Activated T-helper 2 cell treated with anti-CD3 and anti-CD28 coated beads, Interferon-gamma antibody, Interleukin-2, Interleukin-4, amounts not matched to agents 10 μg/mL and 5 μg/mL and 100 μg/mL, durations not matched to agents 14 hours and 24 hours and 36 hours (primary cell): ENCODE measurements at places on chromosomes 3 and 15.

DNA sequence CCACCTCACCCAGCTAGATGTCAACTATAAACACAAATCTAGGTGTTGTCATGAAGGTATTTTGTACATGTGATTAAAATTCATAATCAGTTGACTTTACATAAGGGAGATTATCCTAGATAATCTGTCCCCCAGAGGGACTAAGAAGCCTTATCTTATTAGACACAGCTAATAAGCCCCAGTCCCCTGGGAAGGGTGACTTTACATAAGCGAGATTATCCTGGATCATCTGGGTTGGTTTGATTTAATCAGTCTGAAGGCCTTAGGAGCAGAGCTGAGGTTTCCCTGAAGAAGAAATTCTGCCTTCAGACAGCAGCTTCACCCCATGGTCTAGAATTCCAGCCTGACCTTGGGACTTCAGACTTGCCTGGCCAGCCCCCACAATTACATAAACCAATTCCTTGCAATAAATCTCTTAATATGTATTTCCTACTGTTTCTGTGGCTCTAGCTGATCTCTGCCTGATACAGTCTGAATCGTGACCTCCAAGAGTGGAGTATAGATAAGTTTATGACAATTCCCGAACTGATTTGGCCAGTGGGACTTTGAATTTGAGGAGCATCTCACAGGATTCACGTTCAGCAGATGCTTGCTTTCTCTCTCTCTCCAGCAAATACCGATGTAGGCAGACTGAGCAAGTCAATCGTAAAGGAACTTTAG is 66.5 kb downstream of the MRPL46 start:
- DNase-seq, result no peak

- DNase-seq, result no peak
These were observed 21.0 kb downstream of the RARB start for GRCh38 chr3:25448750-25449692.

- DNase-seq, result no peak
These were observed 412.7 kb downstream of the CNTN4 start for GRCh38 chr3:2511356-2511755.

GRCh38 chr3:179265875-179266274 is 15.0 kb upstream of the KCNMB3 start:
- DNase-seq, result no peak

DNA sequence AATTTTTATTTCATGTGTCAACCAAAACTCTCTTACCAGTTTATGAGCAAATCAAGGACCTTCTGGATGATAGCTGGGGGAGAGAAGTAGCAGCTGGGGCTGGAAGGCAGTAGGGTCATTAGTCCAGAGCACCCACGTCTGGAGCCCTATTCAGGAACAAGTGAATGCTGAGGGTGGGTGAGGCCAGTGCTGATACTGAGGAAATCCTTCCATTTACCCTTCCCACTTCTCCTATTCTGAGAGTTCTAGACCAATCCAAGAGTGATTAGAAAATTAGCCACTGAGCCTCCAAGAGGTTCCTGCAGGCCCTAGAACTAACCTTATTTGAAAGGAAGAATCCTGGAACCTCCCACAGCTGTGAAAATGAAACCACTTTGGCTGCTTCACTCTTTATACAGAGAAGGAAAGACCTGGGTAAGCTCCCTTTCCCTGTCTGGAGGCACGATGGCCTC is 46.2 kb upstream of the VILL start:
- DNase-seq, result no peak

DNA sequence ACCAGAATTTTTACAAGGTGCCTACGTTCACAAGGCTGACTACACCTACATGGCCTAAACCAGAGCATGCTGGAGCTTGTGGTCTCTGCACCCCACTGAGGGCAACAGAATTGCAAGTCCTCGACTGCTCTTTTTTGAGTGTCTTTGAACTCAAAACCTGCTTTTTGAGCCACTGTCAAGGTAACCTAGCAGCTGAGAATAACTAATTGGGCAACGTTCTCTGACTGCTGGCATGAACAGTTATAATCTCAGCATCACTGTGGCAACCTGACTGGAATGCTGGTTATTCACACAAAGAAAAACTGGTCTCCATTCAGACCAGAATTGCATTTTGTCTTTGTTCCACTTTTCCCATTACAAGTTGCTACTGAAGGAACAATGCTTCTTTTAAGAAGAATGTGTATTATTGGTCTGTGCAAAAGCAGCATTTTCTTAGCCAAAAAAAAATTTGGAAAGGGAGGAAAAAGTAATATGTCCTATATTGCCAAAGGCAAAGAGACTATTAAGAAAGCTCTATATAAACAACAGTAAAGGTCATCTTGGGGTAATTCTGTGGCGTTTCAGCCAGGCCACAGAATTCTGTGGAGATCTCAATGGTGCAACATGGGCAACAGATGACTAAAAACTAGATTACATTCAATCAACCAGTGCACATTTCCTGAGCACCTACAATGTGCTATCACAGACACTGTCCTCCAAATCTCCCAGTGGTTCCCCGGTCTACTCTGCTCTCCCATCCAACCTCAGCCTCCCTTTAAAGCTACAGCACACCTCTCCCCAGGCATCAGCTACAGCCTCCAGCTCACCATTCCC is 76.8 kb downstream of the TNIK start:
- DNase-seq, result no peak

DNA sequence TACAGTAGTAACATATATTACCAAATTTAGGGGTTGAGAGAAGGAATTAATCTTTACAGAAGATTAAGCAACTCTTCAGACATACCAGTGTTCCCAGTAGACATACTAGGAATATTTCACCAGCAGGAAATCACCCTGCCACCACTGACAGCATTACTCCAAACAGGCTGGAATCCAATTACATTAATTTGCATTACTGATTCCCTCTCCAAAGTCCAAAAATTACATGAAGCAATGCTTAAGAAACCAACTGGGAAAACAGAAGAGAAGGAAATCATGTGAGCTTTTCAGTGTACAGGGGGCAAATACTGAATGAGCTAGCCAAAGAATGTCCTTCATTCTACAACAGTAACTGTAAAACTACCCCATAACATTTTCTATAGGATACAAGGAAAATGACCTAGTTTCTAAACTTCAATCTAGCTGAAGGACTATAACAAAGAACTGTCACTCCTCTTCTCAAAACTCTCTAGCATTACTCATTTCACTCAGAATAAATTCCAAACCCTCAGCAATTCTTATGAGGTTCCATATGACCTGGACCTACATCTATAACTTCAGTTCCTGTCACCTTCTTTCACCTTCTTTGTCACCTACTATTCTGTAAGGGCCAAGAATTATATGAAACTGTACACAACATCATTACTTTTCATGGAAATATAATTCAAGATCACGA is 72.7 kb downstream of the INO80 start:
- DNase-seq, result no peak

DNA sequence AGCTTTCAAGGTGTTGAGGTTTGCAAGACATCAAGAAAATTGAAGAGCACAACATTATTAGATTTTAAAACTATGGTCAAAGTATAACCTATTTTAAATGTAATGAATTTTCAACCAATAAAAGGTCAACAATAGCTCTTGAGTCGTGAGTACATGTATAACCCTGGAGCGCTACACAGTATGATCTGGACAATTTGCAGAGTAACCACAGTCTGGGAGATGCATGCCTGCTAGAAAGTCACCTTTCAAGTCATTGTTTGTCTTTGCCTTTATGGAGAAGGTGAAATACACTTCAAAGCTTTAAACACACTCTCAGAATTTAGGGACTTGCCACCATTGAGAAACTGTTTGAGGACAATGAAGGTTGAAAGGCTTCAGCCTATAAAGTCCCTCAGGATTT is 112.6 kb upstream of the ALCAM start:
- no peak for DNase-seq

GRCh38 chr15:85837011-85837433 is 42.3 kb upstream of the KLHL25 start:
- no peak for DNase-seq

- peak; percentile 25 for DNase-seq
These were observed 138.7 kb downstream of the PEX5L start for GRCh38 chr3:179898024-179898423.

GRCh38 chr3:182121401-182121800 is 409.7 kb downstream of the SOX2 start:
- no peak for DNase-seq

- DNase-seq, result peak; percentile 39
These were observed at the start of gene CCR4 for GRCh38 chr3:32951410-32951811. CCR4 (plus strand) TSS chr3:32951644; CDS start chr3:32953423, 1,779 bp downstream.

GRCh38 chr3:197050511-197050910 is 20.9 kb upstream of the MELTF start:
- no peak for DNase-seq

DNA sequence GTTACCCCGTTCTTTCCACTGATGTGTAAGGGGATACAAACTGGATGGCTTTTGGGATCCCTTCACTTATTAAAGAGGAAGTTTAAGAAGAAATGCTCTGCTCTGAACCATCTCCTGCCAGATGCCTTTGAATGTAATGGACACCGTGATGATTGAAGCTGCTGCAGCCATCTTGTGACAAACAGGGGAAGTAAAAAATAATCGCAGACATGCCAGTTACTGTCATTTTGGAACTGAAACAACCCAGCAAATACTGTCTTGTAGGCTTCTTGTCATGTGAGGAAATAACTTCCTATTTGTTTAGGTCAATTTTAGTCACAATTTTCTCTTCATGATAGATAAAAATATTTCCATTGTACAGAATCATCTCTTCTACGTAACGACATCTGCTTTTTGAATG is 224.0 kb downstream of the CHL1 start:
- DNase-seq, result no peak

DNA sequence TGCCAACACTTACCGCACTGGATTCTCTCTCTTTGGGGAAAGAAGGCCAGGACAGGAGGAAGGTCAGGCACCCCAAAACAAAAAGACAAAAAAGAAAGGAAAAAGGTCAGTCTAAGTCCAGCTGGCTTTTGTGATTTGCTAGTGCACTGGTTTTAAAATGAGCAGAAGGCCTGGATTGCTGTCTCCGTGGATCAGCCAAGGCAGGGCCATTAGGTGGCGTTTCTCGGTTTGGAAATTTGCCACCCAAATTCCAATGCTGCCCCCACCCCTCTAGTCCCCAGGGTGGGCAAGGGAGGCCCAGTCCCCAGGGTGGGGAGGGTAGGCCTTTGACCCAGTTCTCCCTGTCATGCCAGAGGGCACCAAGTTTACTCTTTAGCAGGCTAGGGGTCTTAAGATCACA is 33.3 kb downstream of the TLE3 start:
- no peak for DNase-seq

DNA sequence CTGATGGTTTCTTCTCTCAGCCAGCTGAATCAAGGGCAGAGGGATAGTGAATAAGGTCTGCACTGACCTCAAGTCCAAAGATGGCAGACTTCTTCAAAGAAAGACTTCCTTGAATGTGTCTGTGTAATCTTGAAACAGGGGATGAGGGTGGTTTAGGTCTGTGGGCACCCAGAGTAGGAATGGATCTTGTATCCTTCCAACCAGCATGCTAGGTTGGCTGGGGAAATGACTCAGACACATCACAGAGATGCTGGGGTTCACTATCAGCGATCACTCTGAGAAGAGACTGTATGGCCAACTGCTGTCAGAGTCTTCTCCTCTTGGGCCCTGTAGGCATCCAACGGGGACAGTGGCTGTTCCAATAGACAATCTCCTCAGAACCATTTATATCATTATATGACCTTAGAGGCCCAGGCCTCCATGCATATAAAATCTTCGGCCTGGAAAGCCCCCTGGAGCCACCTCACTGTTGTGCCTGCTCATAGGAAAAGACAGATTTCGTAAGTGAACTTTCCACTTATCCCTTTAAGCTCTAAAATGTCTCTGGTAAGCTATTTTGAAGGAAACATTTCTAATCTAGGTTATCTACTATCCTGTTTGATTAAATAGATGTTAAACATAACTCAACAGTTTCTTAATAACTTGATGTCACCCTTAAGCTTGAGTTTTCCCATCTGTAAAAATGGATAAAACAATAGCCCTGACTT is 58.5 kb downstream of the TIPARP start:
- no peak for DNase-seq

DNA sequence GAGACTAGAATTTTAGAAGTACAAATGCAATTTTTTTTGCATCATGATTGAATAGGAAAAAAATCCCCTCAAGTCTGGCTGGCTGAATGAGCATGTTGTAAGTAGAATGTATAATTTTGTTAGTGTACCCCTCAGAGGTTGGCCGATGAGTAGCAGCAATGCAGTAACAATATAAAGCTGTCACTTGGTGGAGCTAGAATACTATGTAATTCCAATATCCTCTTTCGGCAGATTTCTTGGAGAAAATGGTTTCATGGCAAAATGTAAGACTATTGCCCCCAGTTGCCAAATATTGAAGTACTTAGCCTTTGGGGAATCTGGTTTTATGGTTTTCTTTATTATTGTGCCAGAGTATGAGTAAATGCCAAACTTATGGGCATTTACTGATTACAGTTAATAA is 39.8 kb upstream of the SGO1 start:
- no peak for DNase-seq

DNA sequence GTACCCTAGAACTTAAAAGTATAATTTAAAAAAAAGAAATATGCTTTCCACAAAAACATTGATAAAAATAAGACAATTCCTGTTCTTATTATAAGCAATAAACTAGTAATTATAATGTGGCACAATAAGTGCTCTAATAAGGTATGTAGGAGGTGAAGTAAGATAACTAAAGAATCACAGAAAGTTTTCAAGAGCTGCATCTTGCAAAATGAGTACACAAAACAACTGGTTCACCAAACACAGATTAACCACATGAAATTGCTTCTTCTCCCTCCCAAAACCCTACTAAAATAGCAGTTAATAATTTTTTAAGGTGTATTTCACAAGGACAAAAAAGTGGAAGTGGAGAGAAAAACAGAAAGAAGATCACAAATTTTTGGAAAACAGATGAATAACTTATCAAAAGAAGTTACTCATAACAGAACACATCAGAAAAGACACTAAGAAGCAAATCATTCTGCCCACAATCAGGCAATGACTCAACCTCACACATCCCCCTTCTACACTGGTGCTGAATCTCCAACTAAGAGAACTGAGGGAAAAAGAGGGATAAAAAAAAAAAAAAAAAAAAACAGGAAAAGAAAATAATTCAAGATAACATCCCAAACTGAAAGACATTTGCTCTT is 64.2 kb downstream of the TBC1D5 start:
- no peak for DNase-seq

GRCh38 chr3:177787279-177788041 is 590.2 kb upstream of the TBL1XR1 start:
- no peak for DNase-seq

- peak; percentile 47 for DNase-seq
These were observed 33.5 kb downstream of the ZBTB38 start for GRCh38 chr3:141401573-141402475.

DNA sequence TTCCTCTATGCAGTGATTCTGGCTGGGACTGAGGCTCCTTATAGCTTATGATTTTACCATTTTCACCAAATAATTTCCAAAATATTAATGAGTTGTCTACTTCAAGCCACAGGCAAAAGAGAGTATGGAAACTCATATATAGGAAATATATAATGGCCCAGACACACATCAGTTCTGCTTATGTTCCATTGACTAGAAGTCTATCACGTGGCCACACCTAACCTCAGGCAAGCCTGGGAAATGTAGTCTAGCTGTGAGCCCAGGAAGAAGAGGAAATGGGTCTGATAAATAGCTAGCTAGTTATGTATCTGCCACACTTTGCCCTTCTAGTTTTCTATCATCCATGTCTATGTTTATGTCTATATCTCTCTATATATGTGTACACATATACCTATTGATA is 195.1 kb downstream of the OTOL1 start:
- DNase-seq, result no peak
